ENCODE measurements at places on chromosomes 4 and X. TPM values are rescaled to one million over a fixed set of nuclear protein-coding genes. Genes with fewer than 3 reads are reported as not detected.

Gene NPY2R
- not detected for polyA plus RNA-seq

DNA sequence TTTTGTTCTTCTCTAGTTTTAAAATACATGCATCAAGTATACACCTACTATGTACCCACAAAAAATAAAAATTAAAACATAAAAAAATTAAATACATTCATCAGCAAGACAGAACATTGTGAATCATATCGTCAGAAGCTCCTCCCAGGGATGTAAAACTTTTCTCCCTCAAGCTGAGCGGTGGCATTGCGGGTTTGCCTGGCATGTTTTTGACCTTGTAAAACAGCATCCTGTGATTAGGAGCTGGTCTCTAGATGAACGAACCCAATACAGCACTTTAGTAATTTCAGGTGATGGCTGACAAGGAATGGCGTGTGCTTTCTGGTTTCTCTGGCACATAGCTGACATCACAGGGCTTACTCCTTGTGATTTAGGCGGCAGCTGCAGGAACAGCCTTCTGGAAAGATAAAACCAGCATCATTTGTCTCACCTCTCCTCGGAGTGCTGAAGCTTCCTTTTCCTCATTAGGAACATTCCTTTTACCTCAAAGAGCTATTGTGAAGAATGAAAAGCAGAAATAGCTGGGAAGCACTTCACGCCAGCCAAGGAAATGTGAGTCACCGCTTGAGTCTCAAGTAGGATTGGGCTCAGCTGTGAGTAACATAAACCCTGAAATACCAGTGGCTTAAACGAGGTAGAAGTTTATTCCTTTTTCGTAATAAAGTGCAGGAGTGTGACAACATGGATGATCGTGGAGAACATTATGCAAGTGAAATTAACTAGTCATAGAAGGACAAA is 44.3 kb downstream of the NYX start:
- no peak for DNase-seq

GRCh38 chr4:3016961-3017360 is 53.6 kb downstream of the GRK4 start:
- no peak for DNase-seq

GRCh38 chr4:159787901-159788300 is 685.0 kb downstream of the RAPGEF2 start:
- DNase-seq: no peak

DNA sequence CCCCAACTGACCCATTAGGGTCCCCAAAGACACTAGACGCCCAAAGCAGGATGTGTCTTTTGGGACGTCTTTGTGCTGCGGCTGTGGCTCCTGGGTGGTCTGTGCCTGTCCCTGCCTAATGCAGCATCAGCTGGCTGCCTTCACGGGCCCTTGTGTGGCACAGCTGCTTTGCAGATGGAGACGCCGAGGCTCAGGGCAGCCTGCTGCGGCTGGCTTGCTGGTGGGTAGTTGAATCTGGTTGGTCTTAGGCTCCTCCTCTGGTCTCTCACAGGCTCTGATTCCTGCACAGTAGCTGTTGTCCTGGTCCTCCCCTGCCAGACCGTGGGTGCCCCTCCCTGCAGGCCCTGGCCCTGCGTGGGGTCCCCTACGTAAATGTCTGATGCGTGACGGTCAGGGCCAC is 8.1 kb downstream of the CPZ start:
- no peak for DNase-seq

- no peak for DNase-seq
Measured at GRCh38 chrX:155880586-155881157, 473 bp upstream of the VAMP7 start.

- DNase-seq: no peak
Measured at GRCh38 chr4:133592591-133592990, 443.5 kb downstream of the PCDH10 start.

GRCh38 chrX:128634754-128635153 is 582.6 kb upstream of the ACTRT1 start:
- no peak for DNase-seq

Gene TMPRSS11E
- polyA plus RNA-seq: not detected

Gene GPM6B
- not detected for polyA plus RNA-seq

GRCh38 chr4:37040816-37041215 is 203.7 kb upstream of the NWD2 start:
- DNase-seq: no peak

All from HepG2 (cell line).